CD4-positive, CD25-positive, alpha-beta regulatory T cell (primary cell): ENCODE measurements at places on chromosomes 2 and 18. TPM values are rescaled to one million over a fixed set of nuclear protein-coding genes. Genes with fewer than 3 reads are reported as not detected.

DNA sequence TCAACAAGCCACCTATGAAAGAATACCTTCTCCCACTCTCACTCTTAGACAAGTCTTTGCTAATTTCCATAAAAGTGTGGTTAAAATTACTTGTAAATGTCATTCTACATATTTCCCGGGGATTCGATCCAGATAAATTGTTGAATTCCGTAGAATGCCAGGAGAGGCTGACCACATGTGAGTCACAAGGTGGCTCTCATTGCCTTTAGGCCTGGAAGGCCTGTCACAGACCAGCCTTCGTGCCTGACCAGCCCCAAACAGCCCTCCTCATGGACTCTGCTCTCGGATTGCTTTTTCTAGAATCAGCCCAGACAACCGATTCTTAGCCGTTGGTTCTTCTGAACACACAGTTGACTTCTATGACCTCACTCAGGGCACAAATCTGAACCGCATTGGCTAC lies 86.0 kb downstream of the RTN4 start:
- peaks cover 35% of the 10 kb centered on the region for H3K4me1 ChIP-seq
- peak overlapping the region; percentile 46 for H3K4me3 ChIP-seq
- no peak for DNase-seq
- H3K27ac ChIP-seq, result peak overlapping the region; percentile 52

- no peak overlapping the region for H3K4me3 ChIP-seq
- H3K4me1 ChIP-seq, result no peaks in the 10 kb centered on the region
- no peak for DNase-seq
- no peak overlapping the region for H3K27ac ChIP-seq
These were observed 43.0 kb upstream of the CYBRD1 start for GRCh38 chr2:171479154-171479814.

- no peak for DNase-seq
- no peaks in the 10 kb centered on the region for H3K36me3 ChIP-seq
- H3K27me3 ChIP-seq, result no peaks in the 10 kb centered on the region
- no peak overlapping the region for H3K27ac ChIP-seq
These were observed 9.2 kb upstream of the KYNU start for GRCh38 chr2:142868229-142868762.

DNA sequence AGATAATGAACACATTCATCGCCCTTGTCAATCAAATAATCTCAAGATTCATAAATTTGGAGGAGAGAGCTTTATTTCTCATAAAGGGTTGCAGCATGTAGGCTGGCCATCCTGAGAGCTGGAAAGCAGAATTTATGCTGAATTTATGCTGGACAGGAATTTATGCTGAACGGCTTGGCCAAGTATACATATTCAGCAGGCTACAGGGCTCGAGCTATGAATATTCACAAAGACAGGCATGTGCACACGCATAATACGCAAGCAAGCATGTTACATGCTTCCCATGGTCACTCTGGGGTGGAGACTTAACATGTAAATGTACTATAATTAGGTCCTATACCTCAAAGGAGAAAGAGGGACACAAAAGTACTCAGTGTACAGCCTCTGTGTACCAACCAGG lies 618.8 kb downstream of the METTL4 start:
- no peak overlapping the region for H3K27ac ChIP-seq
- H3K27me3 ChIP-seq, result no peaks in the 10 kb centered on the region
- no peak overlapping the region for H3K4me3 ChIP-seq
- no peaks in the 10 kb centered on the region for H3K4me1 ChIP-seq
- no peaks in the 10 kb centered on the region for H3K36me3 ChIP-seq

DNA sequence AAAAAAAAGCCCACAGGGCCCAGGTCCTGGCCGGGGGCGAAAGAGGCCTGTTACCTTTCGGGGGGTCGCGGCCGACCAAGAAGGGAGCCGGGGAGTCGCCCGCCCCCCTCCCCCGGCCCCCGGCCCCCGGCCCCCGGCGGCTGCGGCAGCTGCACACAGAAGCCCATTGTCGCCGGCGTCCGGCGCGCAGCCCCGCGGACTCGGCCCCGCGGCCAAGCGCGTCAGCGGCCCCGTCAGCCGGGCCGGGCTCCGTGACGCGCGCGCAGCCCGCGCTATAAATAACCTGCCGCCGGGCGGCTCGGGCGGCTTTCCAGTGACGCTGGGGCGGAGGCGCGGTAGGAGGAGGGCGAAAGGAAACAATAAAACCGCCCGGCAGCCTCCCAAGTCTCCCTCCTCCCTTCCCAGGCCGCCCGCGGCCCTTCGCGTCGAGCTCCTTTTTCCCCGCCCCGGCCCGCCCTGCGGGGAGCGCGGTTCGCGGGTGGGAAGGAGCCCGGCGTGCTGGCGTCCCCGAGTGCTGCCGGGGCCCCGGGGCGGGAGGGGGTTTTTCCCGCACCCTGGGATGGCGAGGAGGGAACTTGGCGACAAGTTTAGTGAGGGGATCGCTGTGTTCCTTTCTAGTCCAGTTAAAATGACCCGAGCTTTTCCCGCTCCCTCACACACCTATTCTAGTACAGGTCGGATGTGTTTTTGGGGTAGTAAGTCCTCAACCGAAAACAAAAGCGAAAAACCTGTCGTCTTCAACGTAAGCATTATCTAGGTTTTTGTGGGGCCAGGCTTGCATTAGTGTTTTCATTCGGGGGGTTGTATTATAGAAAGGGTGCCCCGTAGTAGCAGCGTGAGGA lies 10.0 kb upstream of the NR4A2 start:
- H3K4me3 ChIP-seq, result peak overlapping the region; percentile 88
- H3K4me1 ChIP-seq, result peaks cover 39% of the 10 kb centered on the region
- peak overlapping the region; percentile 100 for H3K27ac ChIP-seq
- H3K27me3 ChIP-seq, result no peaks in the 10 kb centered on the region
- H3K36me3 ChIP-seq, result no peaks in the 10 kb centered on the region
- DNase-seq, result peak; percentile 88

CHRNA1 gene
- total RNA-seq, result 0.25 TPM

IL36RN gene
- total RNA-seq, result not detected

ACOXL gene
- total RNA-seq, result not detected

KLHL30 gene
- total RNA-seq, result not detected
